ENCODE measurements at places on chromosomes 3 and 15.

- no peak for DNase-seq
These were observed 79.1 kb downstream of the TRPC1 start for GRCh38 chr3:142802891-142803290.

GRCh38 chr15:35854316-35854715 lies 308.4 kb upstream of the DPH6 start:
- no peak for DNase-seq

DNA sequence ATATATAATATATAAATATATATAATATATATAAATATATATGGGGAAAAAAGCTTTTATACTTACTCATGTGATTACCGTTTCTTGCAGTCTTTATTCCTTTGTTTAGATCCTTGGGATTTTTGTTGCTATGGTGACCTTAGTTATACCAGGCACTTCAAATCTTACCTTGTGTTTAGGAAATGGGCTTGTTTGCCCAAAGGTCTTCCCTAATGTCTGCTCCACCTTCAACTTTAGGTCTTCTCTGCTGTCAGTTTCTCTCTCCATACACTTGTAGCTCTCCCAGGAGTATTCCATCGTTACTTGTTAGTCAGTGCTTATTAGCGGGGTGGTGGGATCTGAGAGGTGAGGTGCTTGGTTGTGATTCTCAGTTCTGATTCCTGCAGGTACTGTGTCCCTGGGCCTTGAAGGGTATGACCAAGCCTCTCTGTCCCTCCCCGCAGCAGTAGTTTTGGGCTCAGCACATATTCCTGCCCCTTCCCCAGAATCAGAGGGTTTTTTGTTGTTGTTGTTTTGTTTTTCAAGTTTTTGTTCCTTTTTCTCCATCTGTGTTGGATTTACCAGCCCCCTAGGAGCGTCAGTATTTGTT lies 9.6 kb upstream of the LAMP3 start:
- DNase-seq, result peak; percentile 11

DNA sequence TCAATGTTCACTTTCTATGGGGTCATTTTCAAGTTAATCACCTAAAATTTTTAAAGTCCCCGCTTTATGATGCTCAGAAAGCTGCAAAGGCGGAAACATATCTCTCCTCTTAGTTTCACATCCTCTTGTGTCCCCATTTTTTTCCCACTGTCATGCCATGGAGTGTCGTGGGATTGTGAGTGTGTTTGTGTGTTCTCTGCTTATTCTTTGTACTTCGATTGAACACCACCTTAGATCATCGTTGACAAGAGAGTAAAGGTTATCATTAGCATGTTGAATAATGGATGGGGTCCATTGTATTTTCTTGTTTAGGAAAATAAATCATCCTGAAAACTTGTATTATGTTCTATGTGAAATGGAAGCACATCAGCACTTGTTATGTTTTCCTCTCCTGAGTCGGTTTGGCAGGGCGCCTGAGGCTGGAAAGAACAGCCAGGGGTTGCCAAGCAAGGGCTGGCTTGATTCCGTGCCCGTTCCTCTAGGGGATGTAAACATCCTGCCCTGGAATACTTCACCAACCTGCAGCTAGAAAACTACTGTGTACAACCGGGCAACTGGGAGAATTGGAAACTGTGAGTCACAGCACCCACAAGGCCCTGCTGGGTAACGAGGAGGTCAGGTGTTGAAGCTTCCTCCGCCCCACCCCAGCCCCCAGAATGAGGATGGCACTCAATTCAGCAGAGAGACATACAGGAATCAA lies 67.2 kb downstream of the EIF4E3 start:
- no peak for DNase-seq

DNA sequence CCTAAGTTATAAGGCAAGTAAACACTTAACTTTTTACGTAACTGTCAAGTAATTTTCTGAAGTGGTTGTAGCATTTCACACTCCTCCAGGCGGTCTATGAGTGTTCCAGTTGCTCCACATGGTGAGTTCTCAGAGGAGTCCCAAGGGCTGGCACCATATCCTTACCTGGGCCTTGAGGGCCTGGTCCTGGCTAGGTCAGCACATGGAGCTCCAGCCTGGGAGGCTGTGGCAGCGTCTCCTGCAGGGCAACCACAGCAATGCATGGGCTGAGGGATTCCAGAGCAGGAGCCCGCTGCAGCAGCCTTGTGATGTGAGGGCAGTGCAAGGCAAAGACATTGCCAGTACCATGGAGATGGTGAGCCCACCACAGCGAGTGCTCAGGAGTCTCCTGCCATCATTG lies 32.2 kb upstream of the LYZL4 start:
- peak; percentile 56 for DNase-seq

DNA sequence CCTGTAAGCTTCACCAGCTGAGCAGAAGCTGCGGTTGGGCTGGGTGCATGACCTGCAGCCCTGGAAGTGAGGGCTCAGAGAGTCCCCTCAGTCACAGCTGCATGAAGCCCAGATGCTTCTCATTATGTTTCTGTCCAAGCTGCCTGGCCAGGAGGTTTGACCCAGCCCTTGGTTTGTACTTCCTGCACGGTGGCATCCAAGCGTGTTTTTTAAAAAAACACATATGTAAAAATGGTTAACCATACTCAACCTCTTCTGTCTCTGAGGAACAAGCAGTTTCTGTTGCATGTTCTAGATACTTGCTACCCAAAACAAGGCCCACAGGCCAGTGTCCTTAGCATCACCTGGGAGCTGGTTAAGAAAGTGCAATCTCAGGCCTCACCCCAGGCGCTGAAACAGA lies 76.0 kb upstream of the ATP10A start:
- DNase-seq, result no peak

- DNase-seq, result no peak
These were observed 112.2 kb upstream of the SLC4A7 start for GRCh38 chr3:27596334-27596841.

DNA sequence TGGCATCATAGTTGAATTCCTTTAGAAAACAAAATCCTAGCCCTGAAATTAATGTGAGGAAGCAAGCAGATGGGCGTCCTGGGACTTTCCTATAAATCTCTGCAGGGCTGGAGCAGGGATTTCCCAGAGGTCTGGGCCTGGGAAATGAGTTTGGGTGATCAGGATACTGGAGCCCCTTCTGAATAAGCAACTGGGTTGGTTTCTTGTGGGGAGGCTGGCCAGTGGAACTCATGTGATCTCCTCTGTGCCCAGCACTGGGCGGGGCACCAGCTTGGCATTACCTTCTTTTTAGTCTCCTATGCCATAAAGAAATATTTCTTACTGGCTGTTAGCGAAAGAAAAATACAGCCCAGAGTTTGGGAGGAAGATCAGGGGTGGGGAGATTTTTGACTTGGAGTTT lies 1.7 kb downstream of the THSD4 start:
- DNase-seq, result no peak

DNA sequence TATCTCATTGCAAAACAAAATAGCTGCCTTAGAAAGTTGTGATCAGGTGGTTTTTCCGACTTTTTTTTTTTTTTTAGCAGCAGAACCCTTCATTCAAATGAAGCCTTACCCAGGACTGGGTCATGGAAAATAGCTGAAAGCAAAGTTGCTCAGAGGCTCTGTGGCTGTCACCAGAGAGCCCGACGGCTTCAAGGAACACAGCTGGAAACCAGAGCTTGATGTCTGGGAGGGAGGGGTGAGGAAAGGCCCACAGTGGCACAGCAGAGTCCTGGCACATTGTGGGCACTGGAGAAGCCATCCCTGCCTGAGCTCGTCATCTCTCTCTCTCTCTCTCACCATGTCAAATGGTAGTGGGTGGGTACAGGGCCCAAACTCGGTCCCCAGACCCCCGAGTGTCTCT lies 77.5 kb downstream of the RPN1 start:
- DNase-seq, result no peak

DNA sequence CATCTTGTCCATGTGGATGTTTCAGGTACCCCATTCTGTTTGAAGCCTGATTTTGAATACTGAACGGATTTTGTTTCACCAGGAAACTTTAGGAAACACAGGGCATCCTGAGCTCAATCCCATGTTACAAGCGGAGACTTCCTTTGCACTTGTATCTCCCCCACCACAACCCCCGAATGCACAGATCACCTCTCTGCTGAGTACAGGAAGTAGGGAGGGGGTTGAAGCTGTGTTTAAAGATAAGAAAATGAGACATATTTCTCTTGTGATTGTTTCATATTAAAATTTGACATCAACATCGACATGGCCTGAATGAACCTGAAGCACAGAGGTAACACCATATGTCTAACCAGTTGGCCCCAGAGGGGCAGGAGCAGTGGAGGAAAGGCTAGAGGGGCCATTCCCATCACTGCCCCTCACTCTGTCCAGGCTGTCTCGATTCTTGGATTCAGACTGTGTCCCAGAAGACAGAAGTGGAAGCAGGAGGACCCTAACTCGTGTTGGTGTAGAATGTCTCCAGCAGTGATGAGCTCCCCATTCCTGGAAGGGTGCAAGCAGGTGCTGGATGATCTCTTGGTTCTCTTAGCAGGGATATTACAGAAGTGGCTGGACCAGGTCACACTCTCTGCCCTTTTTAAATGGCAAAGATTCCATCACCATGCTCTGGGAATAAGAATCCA lies 59.6 kb upstream of the IQSEC1 start:
- DNase-seq, result no peak

DNA sequence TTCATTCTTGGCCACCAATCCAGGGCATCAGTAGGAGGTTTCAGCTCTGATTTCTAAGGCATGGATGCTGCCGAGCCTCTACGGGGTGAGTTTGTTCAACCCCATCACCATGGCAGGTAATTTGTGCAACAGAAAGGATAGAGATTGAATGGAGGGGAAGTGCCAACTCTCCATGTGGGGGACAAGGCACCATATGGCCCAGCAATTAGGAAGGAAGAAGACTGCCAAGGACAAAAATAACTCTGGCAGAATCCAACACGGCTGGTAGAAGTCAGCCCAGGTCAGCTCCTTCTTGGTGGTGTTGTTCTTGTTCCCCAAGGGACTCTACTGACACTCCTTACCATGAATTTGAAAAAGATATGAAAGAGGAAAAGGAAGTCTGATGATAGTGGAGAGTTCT lies 503.9 kb downstream of the MAGI1 start:
- no peak for DNase-seq

- DNase-seq, result no peak
These were observed 296.6 kb upstream of the MME start for GRCh38 chr3:154783521-154783931.

DNA sequence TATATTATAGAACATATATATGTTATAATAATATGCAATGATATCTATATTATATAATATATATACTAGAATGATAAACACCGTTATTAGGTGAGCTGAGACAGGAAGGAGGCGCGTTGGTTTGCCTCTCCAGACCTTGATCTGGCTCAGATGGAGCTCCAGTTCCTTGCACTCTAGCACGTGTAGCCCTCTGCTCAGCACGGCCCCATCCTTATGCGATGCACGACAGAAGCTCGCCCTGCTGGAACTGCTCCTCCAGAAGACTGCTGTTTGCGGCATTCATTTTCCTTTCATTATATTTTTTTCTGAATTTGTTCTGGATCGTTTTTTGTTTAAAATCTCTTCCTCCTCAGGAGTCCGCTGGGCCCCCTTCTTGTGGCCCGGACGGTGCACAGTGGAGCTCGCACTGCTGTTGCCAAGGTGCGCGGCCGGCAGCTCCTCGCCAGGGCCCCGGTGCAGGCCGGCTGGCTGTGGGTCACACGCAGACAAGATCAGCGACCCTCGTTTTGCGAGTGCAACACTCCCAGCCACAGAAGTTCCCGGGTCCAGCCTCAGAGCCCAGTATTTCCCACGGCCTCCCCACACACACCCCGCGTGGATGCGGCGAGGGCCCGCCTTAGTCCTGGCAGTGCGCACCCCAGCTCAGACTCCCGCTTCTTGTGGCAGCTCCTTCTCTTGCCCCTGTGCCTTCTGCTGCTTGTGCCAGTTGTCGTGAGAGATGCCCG lies 112.2 kb downstream of the CHL1 start:
- DNase-seq, result peak; percentile 31

GRCh38 chr15:101233651-101234280 lies 18.1 kb downstream of the CHSY1 start:
- DNase-seq, result no peak

GRCh38 chr15:60493166-60493565 lies 14.2 kb upstream of the ICE2 start:
- no peak for DNase-seq

DNA sequence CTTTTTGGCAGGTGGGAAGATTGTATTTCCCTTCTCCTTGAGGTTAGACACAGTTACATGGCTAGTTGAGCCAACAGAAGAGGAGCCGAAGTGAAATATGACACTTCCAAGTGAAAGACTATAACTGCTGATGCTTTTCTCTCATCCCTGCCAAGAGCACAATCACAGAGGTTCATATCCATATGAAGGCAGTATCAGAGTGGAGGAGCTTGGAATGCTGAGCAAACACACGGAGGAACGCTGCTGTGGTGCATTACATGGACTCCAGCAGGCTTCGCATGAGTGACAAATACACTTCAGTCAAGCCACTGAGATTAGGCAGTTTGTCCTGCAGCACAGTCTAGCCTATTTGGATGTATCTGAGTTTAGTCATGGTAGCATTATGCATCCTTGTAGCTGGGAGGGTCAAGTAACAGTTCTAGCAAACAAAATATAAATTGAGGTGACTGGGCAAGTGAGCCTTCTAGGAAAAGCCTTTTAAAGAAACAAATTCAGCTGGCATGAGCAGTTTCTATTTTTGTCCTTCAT lies 5.4 kb downstream of the IQCF6 start:
- DNase-seq, result peak; percentile 53

DNA sequence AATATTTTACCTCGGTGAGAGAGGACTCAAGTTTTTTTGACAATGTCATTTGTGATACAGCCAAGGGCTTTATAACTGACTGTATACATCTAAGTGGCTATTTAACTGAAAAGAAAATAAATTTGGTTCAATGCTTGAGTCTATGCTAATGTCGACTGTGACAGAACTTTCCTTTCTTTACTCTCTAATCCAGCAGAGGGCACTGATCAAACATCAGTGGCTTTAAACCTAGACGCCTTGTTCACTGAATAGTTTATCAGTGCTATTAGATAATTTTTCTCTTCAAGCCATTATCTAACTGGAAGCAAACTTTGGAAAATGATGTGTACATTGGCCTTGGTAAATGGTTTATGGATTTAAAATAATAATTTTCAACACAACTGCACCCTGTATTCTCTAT lies 285.1 kb downstream of the CHL1 start:
- peak; percentile 47 for DNase-seq

GRCh38 chr3:16385151-16385550 lies 120.1 kb downstream of the OXNAD1 start:
- no peak for DNase-seq

GRCh38 chr3:16455966-16456365 lies 57.5 kb downstream of the RFTN1 start:
- peak; percentile 54 for DNase-seq

DNA sequence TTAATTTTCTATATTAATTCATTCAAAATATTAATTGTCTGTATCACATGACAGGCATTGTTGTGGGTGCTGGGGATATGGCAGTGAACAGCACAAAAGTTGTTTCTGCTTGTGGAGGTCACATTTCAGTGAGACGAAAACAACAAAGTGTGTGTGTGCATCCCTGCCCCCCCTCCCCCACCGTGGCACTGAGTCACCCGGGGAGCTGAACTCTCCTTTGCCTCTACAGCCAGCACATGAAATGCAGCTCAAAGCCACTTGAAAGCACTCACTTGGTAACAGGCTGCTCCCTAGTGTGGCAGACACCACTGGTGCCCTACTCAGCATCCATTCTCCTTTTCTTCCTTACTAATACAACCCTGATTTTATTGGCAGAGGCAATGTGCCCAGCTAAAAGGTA lies 16.9 kb upstream of the SCAMP5 start:
- DNase-seq, result no peak

- no peak for DNase-seq
These were observed 30.3 kb upstream of the SKOR1 start for GRCh38 chr15:67794832-67795574.

GRCh38 chr3:127723011-127723567 lies 50.3 kb downstream of the ABTB1 start:
- no peak for DNase-seq

- no peak for DNase-seq
These were observed 1.0 kb downstream of the TAMM41 start for GRCh38 chr3:11845651-11846050.

All from GM23338 (cell line).